ENCODE measurements at places on chromosomes 5 and 9.

GRCh38 chr5:170542691-170543293, 39.0 kb downstream of the KCNIP1 start:
- peak; percentile 33 for DNase-seq

GRCh38 chr9:32703635-32704034, 68.2 kb upstream of the TAF1L start:
- DNase-seq: no peak

GRCh38 chr5:172766287-172767108, 4.5 kb downstream of the DUSP1 start:
- DNase-seq: no peak

DNA sequence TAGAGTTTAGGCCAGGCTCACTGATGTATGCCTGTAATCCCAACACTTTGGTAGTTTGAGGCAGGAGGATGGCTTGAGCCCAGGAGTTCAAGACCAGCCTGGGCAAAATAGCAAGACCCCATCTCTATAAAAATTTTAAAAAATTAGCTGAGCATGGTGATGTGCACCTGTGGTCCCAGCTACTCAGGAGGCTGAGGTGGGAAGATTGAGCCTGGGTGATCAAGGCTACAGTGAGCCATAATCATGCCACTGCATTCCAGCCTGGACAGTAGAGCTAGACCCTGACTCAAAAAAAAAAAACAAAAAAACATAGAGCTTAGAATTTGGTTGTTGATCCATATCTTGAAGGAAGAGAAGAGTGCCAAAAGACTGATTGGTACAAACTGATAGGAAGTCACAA, 14.7 kb upstream of the CDK7 start:
- DNase-seq: no peak

- DNase-seq: peak; percentile 61
Measured at GRCh38 chr5:43772764-43773477, 169.9 kb downstream of the NNT start.

DNA sequence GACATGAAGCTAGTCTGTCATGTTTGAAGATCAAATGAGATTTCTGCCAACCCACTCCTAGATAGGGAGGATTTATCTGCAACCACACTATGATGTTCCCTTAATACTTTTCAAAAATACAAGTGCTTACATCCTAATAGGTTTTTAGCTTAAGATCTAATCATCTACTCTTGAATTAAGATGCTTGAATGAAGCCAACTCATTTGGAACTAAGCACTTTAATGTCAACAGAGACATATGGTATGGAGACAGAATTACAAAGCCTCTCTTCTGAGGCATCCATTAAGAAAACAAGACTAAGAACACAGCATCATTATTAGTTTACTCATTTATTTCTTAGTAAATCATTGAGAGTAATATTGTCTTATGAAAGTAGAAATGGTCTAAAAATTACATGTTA, 139.3 kb upstream of the NFIB start:
- no peak for DNase-seq

DNA sequence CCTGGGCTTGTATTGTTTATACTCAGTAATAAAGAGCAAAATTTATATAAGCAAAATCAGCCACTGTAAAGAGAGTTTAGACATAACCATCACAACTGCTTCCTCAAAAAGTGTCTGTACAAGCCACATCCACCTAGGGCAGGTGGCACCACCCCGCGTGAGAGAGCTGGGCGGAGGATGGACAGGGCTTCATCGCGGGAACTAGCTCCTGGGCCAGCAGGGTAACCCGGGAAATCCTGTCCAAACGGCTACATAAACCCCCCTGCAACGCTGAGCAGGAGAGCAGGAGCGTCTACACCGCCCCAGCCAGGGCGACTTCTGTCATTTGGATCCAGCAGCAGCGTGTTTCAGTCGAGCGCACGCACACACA, 1.3 kb downstream of the SLC6A3 start:
- DNase-seq: no peak

GRCh38 chr5:147901599-147902039, 4.7 kb downstream of the C5orf46 start:
- peak; percentile 92 for DNase-seq

DNA sequence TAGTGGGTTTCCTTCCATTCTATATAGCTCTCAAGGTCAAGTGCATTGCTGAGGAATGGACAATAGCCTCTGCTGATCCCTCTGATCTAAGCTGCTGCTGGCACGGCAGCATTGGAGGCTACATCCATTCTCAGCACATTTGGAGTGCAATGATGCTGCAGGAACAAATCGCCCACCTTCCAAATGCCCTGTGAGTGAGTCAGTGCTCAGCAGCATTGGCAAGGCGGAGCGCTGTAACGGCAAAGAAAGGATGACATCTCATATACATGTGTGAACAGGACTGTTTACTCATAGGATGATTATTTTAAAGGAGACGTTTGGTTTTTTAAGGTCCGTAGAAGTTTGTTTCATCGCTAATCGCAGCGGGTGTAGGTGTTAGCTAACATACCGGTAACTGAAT, 408.7 kb downstream of the ARHGEF28 start:
- DNase-seq: peak; percentile 81

- no peak for DNase-seq
Measured at GRCh38 chr5:56514245-56514644, 281.1 kb upstream of the ANKRD55 start.

- DNase-seq: no peak
Measured at GRCh38 chr9:96363175-96363967, 20.1 kb downstream of the SLC35D2 start.

DNA sequence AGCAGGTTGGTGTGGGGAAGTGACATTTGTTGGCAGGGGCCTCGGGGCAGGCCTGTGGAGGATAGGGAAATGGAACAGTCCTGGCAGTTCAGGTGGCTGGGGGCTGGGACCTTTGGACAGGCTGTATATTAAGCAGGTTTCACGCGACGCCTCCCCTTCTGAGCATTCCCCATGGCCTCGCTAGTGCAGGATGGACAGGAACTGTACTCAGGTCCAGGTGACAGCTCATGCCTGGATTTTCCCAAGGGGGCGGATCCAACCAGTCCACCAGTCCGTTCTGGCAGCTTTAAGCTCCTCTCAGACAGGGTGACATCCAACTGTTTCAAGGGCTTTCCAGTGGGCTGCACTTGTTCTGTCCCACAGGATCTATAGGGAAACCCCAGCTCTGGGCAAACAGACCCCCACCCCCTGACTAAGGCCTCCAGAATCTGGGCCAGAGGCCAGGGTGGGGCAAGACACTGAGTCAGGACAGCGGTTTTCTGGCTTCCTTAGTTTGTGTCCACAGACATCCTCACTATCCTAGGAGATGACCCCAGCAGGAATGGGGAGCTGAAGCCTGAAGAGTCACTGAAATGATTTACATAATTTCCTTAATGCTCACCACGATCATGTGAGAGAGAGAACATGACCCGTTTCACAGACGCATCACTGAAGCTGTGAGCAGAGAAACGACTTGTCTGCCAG, 20.9 kb downstream of the CSF2 start:
- peak; percentile 57 for DNase-seq

GRCh38 chr5:96741891-96742309, 65.8 kb downstream of the ERAP1 start:
- no peak for DNase-seq

DNA sequence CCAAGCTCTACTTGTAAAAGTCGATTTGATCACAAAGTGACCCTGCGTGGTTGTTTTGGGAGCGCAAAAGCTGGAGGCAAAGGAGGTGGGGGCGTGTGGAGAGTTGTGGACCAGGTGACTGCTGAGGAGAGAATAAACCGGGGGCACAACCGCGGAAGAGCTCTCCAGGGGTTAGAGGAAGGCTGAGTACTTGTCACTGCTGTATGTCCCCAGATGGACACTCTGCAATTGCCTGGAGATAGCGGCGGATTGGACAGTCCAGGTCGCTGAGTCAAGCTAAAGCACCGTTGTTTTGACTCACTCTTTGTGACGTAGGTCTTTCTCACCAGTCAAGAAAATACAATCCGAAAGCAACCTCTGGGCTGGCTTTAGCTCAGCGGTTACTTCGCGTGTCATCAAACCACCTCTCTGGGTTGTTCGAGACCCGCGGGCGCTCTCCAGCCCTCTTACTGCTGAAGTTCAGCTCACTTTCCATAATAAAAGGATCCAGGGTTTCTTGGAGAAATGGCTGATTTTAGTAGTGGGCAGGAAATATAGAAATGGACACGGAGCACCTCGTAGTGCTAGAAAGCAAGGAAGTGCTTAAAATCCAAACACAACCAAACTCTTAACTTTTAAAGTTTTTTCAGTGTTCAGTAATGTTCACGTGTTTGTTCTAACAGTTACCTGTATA, 25.7 kb downstream of the ZMAT2 start:
- DNase-seq: peak; percentile 98

GRCh38 chr5:152405145-152405544, at the start of gene NMUR2:
TSS of gene NMUR2 (minus strand) at chr5:152405279. CDS start at chr5:152405113, 166 bp downstream.
- peak; percentile 80 for DNase-seq

DNA sequence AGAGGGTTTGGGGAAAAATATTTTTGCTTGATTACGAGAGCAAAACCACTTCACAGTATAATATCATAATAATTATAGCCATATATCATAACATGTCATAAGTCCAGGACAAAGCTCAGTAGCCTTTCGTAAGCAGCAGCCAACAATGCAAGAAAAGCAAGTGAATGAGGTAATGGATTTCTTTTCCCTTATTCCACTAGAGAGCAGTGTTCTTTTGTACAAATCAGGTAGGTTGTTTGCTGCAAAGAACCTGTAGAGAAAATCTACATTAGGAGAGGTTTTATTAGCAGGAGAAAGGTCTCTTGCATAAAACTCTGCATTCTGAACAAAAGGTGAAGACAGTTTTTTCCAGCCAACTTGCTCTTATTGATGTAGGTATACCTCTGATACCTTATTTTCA, 1033.4 kb downstream of the TLE4 start:
- no peak for DNase-seq

- peak; percentile 69 for DNase-seq
Measured at GRCh38 chr9:120755810-120756434, 37.3 kb downstream of the FBXW2 start.

- no peak for DNase-seq
Measured at GRCh38 chr9:133465984-133466383, 6.2 kb downstream of the CACFD1 start.

DNA sequence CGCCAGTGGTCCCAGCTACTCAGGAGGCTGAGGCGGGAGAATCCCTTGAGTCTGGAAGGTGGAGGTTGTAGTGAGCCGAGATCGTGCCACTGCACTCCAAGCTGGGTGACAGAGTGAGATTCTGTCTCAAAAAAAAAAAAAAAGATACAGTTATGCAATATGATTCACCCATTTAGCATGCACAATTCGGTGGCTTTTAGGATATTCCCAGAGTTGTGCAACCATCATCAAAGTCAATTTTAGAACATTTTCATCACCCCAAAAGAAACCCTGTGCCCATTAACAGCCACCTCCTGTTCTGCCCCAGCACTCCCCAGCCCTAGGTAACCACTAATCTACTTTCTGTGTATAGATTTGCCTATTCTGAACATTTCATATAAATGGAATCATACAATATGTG, 4.3 kb upstream of the DHFR start:
- DNase-seq: no peak

DNA sequence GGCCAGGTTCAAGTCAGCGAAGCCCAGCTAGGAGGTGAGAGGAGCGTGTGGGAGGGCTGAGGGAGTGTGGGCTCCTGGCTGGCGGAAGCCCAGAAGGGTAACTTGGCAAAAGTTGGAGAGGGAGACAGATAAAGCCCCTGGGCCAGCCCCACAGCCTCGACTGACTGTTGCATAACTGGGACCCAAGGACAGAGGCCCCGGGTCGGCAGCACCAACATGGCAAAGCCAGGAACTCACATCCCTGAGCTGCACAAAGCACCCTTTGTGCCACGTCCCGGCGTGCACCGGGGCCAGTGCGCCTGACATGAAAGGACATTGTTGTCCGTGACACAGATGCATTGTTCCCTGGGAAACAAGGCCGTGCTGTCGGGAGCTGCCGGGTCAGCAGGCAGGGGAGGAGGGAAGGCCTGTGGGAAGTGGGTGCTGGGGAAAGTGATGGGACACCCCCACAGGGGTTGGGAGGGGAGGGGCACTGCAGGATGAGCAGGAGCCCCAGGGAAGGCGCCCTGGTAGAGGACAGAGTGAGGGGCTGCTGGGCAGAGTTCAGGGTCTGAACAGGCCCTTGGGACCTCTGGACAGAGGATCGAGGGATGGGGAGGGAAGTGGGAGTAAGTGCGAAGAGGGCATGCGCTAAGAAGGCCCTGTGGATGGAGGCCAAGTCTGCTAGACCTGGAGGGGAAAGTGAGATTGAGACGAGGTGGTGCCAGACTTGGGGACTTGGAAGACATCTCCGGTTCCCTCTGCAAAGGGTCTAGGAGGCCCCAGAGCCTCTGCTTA, 13.0 kb upstream of the DPM2 start:
- DNase-seq: no peak

DNA sequence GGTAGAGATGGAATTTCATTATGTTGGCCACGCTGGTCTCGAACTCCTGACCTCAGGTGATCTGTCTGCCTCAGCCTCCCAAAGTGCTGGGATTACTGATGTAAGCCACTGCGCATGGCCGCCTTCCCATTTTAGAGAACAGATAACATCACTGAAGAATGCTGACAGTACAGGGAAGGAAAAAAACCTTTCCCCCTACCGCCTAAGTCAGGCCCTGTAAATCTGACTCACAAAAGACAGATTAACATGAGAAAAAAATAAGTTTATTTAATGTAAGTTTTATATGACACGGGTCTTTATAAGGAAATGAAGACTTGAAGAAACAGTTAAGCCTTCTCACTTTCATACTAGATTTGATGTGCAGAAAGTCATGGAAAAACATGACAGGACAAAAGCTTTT, 227.2 kb upstream of the ZNF608 start:
- DNase-seq: no peak

- no peak for DNase-seq
Measured at GRCh38 chr9:107932601-107933000, 443.0 kb upstream of the KLF4 start.

- no peak for DNase-seq
Measured at GRCh38 chr5:16768184-16768583, 151.4 kb upstream of the RETREG1 start.

GRCh38 chr5:10704949-10705621, 55.9 kb downstream of the DAP start:
- DNase-seq: peak; percentile 55

DNA sequence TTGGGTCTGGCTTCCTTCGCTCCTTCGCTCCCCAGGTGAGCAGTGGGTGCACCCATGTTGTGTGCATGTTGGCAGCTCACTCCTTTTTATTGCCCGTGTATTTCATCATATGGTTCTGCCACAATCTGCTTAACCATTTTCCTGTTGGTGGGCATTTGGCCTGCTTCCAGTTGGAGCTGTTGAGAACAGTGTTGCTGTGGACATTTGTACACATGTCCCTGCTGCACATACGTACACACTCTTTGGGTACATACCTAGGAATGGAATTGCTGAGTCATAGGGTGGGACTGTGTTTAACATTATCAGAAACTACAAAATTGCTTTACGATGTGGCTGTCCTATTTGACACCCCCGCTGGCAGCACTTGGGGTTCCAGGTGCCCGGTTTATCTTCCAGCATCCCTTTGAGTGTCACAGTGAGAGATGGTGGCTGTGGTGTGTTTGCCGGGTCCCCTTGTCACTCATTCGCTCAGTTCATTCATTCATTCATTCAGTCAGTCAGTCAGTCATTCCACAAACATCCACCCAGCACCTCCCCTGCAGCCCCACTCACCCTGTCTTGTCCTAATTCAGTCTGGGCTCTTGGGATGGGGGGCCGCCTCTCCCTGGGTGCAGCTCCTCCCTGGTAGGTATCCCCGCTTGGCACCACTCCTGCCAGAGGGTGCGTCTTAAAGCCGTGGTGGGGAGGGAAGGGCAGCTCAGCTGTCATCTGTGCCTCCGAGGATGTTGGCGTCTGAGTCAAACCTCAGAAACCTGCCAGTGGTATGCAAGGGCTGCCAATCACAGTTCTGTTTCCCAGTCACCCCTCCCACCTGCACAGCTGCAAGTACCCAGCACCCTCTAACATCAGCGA, 7.9 kb upstream of the FIBCD1 start:
- DNase-seq: peak; percentile 45
